ENCODE measurements at places on chromosomes 11 and 22. TPM values are rescaled to one million over a fixed set of nuclear protein-coding genes. Genes with fewer than 3 reads are reported as not detected.

GRCh38 chr11:70201882-70202861 is 924 bp upstream of the FADD start:
- peaks cover 37% of the 10 kb centered on the region for H3K4me1 ChIP-seq
- DNase-seq, result no peak
- peak overlapping the region; percentile 81 for H3K4me3 ChIP-seq

DNA sequence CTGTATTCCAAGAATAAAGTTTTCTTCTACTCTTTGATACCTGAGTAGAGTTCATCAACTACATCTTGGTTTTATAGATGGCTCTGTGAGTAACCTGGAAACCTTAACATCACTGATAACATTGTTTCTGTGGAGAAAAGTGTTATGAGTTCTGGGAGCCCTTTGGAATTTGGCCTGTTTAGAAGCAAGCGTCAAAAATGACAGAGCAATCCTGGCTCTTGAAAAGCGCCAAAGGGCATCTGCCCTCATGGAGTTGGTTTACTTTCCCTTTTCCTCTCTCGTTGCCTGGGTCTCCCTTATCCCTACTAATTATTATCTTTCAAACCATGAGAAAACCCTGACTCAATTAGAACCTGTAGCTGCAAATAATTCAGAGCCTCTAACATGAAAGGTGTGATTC is 140.1 kb downstream of the DBX1 start:
- H3K4me3 ChIP-seq, result no peak overlapping the region
- no peaks in the 10 kb centered on the region for H3K36me3 ChIP-seq
- H3K27me3 ChIP-seq, result no peaks in the 10 kb centered on the region
- no peak for DNase-seq
- H3K4me1 ChIP-seq, result no peaks in the 10 kb centered on the region
- no peak overlapping the region for H3K27ac ChIP-seq

DNA sequence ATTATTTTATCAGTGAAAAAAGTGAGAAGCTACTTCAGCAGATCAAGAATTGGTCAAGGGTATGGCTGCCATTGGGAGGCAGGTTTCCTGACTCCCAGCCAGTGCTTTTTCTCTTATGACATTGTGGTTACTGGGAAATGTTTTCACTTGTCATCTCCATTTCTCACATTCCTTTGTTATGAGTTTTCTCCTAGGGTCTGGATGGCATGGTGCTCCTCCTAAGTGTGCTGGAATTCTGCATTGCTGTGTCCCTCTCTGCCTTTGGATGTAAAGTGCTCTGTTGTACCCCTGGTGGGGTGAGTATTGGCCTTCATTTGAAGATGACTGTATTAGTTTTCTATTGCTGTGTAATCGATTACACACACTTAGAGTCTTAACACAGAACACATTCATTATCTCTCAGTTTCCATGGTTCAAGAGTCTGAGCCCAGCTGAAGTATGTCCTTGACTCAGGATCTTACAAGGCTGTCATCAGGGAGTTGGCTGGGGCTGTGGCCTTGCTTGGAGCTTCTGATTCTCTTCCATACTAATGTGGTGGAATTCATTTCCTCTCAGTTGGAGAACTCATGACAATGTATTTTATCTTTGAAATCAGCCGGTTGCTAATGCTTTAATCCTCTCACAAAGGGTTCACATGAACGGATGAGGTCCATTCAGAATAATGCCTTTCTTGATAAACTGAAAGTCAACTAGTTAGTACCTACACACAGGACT is 21.0 kb upstream of the MS4A6E start:
- no peak overlapping the region for H3K4me3 ChIP-seq
- DNase-seq, result no peak
- peaks cover 5% of the 10 kb centered on the region for H3K27me3 ChIP-seq
- H3K27ac ChIP-seq, result no peak overlapping the region

GRCh38 chr22:35634015-35634414 is 14.2 kb upstream of the APOL6 start:
- no peak overlapping the region for H3K27ac ChIP-seq
- H3K36me3 ChIP-seq, result no peaks in the 10 kb centered on the region
- no peaks in the 10 kb centered on the region for H3K27me3 ChIP-seq
- H3K4me3 ChIP-seq, result no peak overlapping the region
- no peak for DNase-seq
- peaks cover 14% of the 10 kb centered on the region for H3K4me1 ChIP-seq

GRCh38 chr22:12697441-12697840 is 2830.6 kb upstream of the OR11H1 start:
- H3K4me1 ChIP-seq, result no peaks in the 10 kb centered on the region
- H3K27me3 ChIP-seq, result no peaks in the 10 kb centered on the region
- H3K36me3 ChIP-seq, result no peaks in the 10 kb centered on the region
- H3K27ac ChIP-seq, result no peak overlapping the region
- no peak for DNase-seq

ATP5MG gene
- total RNA-seq, result 147 TPM

MOGAT2 gene
- total RNA-seq, result not detected

ANKK1 gene
- 1.2 TPM for total RNA-seq

All from CD4-positive, alpha-beta T cell (primary cell).